SK-N-SH treated with all-trans-retinoic acid at 6 μM for 48 hours (cell line): ENCODE measurements at places on chromosomes 7 and 10.
A peak's percentile ranks its signal among the peaks of the same experiment; 100 is the strongest.

DNA sequence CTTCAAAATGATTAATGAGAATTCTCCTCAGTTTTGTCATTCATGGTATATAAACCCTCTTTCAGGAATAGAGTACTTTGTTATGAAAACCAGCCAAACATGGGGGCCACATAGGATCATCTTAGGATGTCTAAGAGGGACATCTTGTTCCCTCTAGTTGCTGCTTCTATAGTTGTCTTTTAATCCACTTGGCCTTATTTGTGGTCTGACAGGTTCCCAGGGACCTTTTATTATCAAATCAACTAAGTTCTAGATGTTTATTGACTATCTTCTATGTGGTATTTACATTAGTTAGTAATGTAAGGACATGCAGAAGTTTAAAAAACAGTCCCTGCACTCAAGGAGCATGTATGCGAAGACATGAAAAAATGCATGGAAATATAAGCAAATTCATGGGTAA, 1.6 kb upstream of the ZC3HAV1 start:
- ATAC-seq = no peak

DNA sequence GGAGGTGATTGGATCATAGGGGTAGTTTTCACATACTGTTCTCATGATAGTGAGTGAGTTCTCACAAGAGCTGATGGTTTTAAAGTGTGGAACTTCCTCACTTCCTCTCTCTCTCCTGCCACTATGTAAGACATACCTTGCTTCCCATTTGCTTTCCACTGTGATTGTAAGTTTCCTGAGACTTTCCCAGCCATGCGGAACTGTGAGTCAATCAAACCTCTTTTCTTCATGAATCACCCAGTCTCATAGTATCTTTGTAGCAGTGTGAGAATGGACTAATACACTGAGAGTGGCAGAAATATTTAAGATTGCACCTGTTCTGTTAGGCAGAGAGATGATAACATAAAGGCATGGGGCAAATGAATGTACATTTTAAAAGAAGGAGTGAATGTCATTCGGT, 507.8 kb downstream of the SORCS3 start:
- no peak for ATAC-seq

- ATAC-seq = no peak
Measured at GRCh38 chr10:83983578-83984255, 155.6 kb upstream of the GHITM start.

DNA sequence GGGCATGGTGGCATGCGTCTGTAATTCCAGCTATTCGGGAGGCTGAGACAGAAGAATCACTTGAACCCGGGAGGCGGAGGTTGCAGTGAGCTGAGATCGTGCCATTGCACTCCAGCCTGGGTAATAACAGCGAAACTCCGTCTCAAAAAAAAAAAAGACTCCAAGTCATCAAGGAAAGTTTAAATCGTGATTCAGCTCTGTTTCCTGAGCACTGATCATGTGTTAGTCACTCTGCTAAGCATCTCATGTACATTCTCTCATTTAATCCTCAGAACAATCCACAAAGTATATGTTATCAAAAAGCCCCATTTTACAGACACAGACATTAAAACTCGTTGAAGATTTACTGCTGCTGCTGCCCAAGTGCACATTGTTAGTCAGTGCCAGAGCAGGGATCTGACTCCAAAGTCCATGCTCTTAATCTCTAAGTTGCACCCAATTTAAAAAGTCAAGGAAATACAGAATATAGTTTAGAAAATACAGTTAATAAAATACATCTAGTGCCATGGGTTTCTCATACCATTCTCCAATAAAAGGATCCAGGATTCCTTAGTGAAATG, 6.2 kb downstream of the PIK3AP1 start:
- no peak for ATAC-seq

DNA sequence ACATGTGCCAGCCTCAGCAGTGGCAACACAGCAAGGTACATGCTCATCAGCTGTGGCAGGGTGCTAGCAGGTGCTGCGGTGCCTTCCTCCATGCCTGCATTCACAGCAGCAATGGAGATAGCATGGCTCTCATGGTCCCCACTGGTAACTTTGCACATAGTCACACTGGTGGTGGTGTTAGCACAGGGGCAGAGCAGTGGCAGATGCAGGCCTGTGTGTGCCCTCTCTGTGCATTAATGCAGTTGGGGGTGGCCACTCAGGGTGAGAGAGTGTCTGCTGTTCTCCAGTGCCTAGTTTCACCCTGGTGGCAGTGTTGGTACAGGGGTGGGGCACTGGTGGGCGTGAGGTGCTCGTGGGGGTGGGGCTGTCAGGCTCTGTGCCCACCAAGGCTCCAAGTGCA, 17.7 kb upstream of the PPP1R3A start:
- ATAC-seq = no peak

DNA sequence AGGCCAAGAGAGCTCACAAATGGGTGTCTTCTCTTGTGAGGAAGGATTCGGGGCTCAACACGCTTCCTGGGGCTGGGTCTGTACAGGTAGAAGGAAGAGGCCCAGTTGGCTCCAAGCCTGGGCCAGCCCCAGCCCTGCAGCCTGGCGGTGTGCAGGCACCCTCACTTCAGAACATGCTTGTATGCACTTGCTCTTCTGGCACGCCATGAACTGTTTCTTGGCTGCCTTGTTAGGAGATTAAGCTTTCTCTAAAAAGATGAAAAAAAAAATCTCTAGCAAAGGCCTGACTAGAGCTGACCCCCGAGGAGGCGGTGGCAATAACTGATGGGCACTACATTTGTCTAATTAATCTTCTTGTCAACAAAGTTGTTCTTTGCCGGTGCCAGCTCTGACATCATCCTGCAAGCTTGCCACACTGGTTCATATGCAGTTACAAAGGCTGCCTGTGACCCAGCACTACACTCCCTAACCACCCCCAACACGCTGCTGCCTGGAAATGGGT, 94.7 kb downstream of the WDR11 start:
- ATAC-seq = no peak

DNA sequence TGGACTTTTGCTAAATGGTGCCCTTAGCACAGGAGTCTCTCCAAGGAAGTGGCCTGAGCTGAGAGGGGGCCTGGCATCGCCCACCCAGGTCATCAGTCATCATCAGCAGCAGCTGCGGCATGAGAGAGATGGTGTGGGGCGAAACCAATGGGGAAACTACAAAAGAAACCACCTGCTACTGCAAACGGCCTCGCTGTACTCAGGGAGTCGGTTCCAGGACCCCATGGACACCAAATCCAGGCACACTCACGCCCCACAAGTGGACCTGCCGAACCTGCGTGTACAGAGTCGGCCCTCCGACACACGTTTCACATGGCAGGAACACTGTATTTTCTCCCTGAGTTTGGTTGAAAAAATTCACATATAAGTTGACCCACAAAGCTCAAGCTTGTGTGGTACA, 37.8 kb downstream of the DIP2C start:
- no peak for ATAC-seq

DNA sequence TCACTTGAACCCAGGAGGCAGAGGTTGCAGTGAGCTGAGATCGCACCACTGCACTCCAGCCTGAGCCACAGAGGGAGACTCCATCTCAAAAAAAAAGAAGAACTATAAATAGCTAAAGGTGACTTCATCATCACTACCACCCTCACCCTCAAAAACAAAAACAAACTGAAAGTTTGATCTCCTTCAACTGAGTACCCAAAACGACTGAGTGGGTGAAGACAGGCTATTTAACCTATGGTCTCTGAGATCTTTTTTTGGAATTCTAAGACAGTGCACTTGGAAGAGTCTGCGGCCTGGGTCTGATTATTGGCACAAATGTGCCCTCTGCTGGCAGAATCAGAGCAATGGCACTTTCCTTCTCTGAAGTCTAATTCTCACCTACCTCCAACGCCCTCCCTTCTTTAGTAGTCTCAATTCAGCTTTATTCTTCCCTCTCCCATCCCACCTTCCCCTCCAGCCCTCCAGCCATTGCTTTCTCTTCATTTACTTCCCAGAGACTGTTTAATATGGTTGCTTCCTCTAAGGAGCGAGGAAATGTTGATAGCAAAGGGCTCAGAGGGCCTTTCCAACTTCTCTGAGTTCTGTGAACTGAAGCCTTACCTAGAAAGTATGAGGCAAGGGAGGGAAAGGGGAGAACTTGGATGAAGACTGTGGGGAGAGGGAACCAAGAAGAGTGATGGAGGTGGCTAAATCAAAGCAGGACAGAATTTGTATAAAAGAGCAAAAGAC, 2.9 kb upstream of the MYOZ1 start:
- ATAC-seq = peak; percentile 70

DNA sequence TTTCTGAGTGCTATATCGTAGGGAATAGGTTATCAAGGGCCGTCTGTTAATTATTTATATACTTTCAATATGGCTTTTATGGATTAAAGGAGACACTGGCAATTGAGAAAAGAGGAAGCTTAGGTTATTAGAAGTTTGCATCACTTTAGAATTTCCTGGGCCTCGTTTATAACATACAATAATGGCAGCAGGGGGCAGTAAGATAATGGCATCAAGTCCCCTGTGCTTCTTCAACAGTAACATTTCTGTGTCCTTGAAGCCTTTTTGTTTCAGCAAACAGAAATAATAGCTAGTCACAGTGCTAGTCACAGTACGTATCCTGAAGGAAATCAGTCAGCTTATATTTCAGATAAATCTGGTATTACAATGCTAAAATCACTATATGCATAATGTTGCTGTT, 41.9 kb downstream of the SPAM1 start:
- ATAC-seq = peak; percentile 44; the same call in 1 of the 3 replicates

- no peak for ATAC-seq
Measured at GRCh38 chr7:32116436-32116835, 46.2 kb upstream of the PDE1C start.

GRCh38 chr7:67489881-67490280, 493.2 kb downstream of the TYW1 start:
- no peak for ATAC-seq

DNA sequence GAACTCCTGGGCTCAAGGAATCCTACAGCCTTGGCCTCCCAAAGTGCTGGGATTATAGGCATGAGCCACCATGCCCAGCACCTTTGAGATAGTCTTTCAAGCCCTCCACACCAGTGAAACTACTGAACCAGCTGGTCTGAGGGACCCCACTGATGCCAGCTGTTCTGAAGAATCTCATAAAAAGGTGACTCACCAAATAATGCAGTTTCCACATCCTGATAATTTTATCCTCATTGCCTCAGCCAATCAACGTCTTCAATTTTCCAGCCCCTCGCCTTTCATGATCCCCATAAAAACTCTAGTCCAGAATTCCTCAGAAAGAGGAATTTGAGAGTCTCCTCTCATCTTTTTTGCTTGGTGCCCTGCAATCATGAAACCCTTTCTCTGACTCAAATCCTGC, 1691.6 kb upstream of the LRRTM3 start:
- ATAC-seq = no peak

- no peak for ATAC-seq
Measured at GRCh38 chr10:317271-317769, 182.1 kb downstream of the ZMYND11 start.

DNA sequence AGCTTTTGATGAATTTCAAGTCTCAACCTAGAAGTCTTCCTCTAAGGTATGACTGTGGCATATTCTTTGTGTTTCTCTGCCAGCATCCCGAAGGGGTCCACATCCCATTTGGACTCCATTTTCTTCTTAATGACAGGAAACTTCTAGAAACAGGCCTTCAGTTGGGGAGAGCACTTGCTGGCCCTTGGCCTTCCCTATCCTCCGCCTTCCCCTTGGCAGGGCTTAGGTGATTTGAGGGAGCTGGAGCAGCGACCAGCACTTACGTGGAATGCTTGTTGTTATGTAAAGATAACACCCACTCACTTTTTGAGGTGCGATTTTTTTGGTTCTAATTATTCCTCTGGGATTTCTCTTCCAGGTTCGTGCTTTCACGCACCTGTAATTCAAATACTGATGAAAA, 42.9 kb upstream of the ZNF716 start:
- no peak for ATAC-seq

DNA sequence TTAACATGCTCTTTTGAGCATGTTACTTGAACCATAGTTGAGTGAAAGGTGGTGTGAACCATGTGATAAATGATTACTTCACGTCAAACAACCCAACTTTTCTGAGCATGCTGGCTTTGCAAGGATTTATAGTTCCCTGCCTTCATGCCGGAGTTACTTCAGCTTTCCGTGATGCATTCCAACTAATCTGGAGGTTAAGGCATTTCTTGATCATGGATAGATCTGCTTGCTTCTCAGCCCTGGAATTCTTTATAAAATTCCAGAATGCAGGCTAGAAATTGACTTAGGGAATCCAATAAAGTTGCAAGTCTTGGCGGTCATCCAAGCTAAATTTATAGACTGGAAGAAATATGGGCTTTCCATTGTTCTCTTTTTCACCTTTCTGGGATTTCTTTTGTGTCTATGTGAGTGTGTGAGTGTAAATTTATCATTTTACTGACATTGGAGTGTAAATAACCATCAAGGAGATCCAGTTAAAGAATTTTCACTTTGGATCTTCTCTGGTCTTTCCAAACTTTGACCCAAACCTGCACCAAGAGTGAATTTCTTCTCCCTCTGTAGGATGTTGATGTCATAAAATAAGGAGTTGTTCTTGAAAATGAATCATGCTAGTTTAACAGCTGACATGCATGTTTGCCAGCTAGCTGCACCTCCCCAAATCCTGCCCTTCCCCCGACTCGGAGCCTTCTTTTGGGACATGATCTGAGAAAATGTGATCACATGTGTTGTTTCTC, 289.0 kb downstream of the TWIST1 start:
- ATAC-seq = peak; percentile 4

- ATAC-seq = no peak
Measured at GRCh38 chr10:129743738-129744133, 220.3 kb downstream of the EBF3 start.

DNA sequence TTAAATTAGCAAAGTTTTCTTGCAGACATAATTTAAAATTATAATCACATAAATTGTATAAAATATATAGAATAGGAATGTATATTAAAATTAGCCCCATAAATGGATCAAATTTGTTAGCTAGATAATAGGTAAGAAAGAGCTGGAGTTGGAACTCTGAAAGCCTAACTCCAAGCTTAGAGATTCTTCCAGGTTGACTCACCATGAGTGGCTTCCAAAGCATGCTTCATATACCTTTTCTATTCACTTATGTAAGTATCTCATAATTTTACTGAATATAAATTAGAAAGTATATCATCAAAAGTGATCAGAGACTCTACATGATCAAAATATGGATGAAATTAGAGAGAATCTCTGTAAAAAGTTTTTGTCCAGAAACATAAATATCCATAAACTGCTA, 320.7 kb upstream of the MAGI2 start:
- no peak for ATAC-seq

GRCh38 chr10:96130326-96130995, 364 bp downstream of the ZNF518A start:
- peak; percentile 91 for ATAC-seq

- ATAC-seq = no peak
Measured at GRCh38 chr7:48097521-48098231, 8.6 kb downstream of the UPP1 start.

DNA sequence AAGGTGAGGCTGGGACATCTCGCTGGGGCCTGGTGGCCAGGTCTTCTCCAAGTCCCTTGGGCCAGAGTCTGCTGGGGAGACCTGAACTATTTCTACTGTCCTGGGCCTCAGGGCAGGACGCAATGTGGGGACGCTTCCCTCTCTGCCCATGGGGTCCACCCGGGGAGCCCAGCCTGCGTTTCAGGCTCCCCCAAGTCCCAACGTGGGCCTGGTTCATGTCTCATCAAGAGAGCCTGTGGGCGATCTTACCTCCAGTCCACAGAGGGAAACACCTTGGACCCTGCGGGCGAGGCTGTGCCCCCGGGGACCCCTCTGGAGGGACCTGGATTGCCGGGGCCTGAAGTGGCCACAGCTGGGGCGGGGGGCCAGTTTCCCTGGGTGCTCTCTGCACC, 91.7 kb downstream of the DNAJB6 start:
- ATAC-seq = no peak

- ATAC-seq = no peak
Measured at GRCh38 chr10:64659311-64659710, 1138.1 kb downstream of the REEP3 start.

- no peak for ATAC-seq
Measured at GRCh38 chr10:1345368-1345767, 289.2 kb downstream of the WDR37 start.

- no peak for ATAC-seq
Measured at GRCh38 chr7:85176197-85176596, 10.7 kb downstream of the SEMA3D start.
